NCI-H1048 (cell line): ENCODE measurements at places on chromosomes 6 and 20.

DNA sequence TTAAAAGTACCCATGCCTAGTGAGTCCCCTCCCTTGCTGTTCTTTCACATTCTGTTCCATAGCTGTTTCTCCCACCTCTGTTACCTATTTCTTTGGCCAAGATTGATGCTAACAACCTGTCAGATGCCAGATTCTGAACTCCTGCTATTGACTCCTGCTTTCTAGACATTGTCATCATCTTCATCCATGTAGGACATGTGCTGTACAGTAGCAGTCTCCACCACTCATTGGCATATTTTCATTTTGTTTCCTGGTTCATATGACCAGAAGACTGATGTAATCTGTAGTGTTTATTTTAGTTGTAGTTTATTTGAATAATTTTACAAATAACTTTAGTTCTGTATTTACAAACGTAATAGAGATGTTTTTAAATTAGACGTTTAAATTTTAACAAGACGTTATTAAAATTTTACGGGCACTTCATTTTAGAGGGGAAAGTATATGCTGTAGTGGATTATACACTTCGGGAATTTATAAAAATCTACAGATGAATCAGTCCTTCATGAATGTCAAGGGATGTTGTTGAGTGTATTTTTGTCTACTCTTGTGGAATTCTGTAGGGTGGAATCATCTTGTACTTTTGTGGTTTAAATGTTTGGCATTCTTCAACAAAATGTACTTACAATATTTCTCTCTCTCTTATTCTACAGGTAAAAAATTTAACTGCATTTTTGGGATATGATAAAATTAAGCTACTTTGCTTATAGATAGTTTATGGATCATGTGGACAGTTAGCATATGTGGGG, 34.1 kb downstream of the TRMT11 start:
- no peak for DNase-seq

- no peak for DNase-seq
Measured at GRCh38 chr6:34630040-34630439, 66.5 kb downstream of the ILRUN start.

DNA sequence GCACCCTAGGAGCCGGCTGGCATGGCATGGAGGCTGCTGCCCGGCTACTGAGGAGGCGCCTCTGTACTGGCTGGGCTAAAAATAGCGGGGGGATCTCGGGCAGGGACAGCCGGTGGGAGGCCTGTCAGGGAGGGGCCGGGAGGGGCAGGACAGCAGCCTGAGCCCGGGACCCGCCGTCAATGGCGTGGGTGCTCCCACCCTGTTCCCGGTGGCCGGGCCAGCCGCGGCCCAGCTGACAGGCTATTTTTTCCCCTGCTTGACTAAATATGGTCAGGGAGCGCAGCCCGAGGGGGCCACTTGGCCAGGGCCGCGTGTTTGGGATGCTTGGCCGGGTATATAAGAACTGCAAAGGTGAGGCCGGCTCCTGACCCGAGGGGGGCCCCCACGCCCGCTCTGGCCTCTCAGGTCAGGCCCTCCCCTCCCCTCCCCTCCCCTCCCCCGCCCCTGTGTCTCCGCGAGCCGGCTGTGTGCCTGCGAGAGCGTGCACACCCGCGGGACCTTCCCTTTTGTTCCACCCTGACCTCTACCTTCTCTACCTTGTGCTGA, 74.4 kb upstream of the GATA5 start:
- no peak for DNase-seq

GRCh38 chr6:134686071-134686470, 263.8 kb downstream of the ALDH8A1 start:
- no peak for DNase-seq

GRCh38 chr6:8860671-8861070, 425.3 kb upstream of the SLC35B3 start:
- no peak for DNase-seq

- DNase-seq, result no peak
Measured at GRCh38 chr20:19849341-19850197, 91.5 kb downstream of the RIN2 start.

- no peak for DNase-seq
Measured at GRCh38 chr6:72646604-72647485, 25.0 kb downstream of the KCNQ5 start.

- no peak for DNase-seq
Measured at GRCh38 chr20:20255099-20255498, 112.8 kb upstream of the INSM1 start.

DNA sequence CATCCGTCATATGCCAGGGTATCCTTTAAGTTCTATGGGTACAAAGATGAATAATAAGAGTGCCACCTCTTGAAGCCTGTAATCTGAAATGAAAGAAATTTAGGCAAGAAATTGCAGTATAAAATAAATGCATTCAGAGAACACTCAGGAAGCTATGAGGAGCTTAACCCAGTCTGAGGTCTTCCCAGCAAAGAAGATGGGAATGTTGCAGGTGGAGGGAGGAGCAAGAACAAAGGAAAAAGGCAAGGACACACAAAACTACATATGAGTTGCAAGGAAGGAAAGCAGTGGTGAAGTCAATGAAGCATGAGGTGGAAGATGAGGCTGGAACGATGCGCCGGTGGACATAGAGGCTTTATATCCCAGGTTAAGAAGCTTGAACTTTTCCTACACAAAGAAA, 67.0 kb upstream of the DST start:
- DNase-seq, result no peak

GRCh38 chr20:4131911-4132310, 116.6 kb upstream of the RNF24 start:
- no peak for DNase-seq

GRCh38 chr6:73156793-73157767, 68.2 kb downstream of the KHDC1L start:
- DNase-seq, result no peak

DNA sequence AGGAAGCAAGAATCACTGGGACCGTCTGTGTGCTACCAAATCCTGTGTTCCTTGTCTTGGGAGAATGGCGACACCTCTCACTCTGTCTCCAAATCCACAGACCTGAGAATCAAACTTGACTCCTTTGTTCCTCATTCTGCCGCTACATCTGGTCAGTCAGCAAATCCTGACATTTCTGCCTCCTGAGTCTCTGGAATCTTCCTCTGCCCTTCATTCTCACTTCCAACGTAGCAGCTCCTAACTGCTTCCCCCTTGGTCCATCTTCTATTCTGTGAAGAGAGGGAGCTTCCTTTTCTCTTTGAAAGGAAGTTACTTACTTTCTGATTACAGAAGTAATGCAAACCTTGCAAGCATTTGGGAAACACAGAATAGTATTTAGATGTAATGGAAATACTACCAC, 37.7 kb downstream of the SYTL3 start:
- no peak for DNase-seq

DNA sequence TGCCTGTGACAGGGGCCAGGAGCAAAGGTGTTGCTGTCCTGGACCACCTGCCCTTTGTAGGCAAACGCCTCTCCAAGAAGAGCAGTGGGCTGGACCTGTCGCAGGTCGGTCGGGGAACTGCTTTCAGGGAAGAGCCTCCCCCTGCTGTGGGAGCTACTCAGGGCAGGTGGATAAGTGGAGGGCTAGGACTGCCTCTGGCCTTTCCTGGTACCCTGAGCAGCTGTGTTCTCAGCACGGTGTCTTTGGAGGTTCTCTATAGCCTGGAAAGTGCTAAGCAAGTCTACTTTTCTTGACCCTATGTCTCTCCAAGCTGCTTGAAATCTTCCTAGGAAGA, 35.0 kb downstream of the BPIFB1 start:
- DNase-seq, result no peak

DNA sequence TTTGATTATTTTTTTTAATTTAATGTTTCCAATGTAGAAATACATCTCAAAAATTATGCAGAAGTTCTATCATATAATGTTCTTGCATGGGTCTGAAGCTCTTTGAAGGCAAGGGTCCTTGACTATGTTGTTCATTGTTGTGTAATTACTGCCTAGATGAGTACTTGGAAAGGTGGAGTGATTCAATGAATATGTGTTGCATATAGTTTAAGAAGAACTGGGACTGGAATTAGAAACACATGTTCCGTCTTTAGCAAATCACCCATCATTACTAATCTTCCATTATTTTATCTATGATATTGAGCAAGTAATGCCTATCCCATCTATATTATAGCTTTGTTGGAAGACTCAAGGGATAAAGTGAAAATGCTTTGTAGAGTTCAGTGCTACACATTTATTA, 147.3 kb downstream of the LAMA2 start:
- DNase-seq, result no peak

GRCh38 chr6:46324706-46325105, 153.9 kb upstream of the ENPP5 start:
- DNase-seq, result no peak

DNA sequence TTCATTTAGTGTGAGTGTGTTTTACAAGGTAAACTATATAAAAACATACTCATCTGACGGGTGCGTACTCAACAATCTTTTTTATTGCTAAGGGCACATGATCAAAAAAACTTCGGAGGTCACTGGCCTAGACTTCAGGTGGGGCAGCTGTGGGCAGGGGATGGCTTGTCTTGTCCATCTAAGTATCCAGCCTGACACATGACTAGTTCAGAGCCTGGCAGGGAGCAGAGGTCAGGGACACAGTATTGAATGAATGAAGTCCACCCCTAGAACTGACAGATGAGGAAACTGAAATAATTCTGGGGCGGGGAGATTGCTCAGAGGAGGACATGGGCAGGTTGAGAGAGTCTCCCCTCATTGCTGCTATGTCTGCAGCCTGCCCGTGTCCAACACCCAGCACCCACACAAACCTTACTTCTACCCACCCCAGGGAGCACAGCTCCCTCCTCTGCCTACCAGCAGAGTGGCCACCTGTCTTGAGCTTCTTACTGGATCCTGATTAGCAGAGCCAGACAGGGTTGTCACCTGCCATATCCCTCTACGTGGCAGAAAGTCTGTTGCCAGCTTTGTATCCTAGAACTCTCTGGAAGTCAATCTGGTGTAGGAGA, 48.9 kb downstream of the MRPL14 start:
- DNase-seq, result no peak

DNA sequence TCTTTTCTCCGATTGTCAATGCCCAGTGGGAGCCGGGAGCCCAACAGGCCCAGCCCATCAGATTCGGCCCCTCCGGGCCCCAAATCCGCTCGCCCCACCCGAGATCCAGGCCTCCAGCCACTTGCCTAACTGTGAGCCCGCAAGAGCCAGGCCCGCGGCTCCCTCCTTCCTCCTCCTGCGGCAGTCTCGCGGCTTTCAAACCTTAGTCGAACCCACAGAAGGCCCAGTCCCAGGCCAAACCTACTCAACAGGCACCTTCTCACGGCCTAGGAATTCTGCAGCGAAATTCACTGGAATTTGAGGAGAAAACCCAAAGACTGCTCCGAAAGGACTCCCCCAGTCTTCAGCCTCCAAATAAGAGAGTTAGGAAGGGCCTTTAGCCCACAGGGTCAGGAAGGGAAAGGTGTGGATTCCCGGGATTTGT, 2.8 kb upstream of the TFAP2A start:
- DNase-seq, result no peak

DNA sequence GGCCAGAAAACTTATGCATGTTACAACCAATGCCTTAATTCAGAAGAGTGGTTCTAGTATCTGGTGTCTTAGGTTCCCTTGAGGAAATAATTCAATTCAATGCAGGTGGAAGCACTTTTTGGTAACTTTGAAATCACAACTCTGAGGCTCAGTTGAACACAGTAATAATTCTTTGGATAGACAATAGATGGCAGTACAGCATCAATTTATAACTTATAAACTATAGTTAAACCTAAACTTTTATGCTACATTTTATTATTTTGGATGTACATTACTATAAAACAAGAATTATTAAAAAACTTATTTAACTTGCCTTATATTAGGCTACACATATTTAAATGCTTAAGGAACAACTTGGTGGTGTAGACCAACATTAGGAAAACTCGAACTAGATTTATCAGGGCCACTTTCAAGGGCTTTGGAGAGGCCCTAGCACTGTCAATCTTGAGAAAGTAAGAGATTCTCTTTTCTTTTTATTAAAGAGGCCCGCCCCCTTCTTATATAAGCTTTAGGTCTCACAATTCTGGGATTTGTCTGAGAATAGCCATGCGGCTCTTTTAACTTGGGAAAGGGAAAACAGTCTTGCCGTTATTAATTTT, 85.9 kb downstream of the CRYBG1 start:
- no peak for DNase-seq

DNA sequence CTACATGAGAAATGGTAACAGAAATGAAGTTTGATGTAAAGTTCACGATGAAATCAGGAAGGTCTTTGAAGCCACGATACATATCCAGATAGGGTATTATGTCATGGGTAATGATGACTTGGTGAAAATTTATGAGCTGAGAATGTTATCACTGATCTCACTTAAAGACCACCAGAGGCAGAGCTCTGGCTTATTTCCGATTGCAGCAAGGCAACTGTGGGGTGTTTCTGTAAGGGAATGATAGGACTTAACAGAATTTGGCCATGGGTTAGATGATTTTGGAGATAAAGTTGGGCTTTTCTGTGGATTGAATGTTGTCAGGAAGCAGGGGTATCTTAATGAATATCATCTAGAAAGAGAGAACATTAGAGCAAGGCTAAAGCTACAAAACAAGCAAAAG, 508.4 kb downstream of the HDGFL1 start:
- no peak for DNase-seq

GRCh38 chr20:56893226-56893917, 264.3 kb downstream of the TFAP2C start:
- no peak for DNase-seq

DNA sequence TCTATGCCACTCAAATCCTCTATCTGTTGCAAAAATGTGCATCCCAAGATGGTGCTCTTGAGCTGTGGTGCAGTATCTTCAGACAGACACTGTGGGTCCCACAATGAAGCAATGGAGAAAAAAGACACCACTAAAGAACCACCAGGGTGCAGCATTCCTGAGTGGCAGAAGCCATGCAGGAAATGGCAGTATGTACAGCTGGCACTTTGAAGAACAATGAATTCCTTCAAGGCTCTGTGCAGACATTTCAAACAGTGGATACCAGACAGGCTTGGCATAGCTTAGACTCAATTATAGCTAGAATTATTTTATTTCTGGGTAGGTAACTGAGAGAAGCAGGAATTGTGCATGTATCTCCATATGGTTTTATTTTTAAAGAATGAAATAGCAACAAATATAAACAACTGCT, 24.0 kb upstream of the HDAC2 start:
- DNase-seq, result no peak

DNA sequence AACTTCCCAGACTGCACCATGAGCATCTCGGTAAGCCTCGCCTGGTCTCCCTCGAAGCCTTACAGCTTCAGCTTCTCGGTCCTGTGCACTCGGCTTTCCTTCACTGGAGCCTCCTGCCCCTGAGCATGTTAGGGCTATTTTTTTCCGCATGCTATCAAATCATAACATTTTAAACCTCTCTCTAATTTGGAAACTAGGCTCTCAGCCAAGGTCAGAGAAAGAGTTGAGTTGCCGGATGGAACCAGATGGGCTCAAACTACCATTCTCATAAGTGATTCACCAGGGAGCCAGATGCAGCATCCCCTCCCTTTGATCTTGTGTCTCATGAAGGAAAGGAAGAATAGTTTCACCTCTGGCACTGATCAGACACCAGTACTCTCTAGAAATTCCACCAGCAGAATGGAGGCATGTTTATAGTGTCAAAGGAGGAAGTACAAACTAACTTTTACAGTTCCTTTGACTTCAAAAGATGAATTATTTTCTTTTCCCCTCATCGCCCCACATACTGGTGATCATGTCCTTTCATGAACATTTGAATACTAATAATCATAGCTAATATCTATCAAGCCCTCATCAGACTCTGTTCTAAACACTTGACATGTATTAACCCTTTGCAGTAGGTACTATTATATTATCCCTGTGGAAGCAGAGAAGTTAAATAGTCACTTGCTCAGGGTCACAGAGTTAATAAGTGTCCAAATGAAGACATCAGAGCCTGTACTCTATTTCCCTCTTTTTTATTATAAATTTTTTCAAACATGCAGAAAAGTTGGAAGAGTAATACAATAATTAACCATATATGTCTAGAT, 46.7 kb downstream of the MAP1LC3A start:
- no peak for DNase-seq

GRCh38 chr6:136468711-136469110, 81.5 kb downstream of the MAP7 start:
- no peak for DNase-seq
